ENCODE measurements at places on chromosomes 3 and 15. TPM values are rescaled to one million over a fixed set of nuclear protein-coding genes. Genes with fewer than 3 reads are reported as not detected.

The FBXO40 gene
- not detected for polyA plus RNA-seq

The PARP3 gene
- 1.7 TPM for polyA plus RNA-seq

The ACAA1 gene
- polyA plus RNA-seq = 133 TPM

The BNC1 gene
- polyA plus RNA-seq = not detected

The GOLGA6D gene
- not detected for polyA plus RNA-seq

The HHATL gene
- polyA plus RNA-seq = not detected

The OR5K2 gene
- polyA plus RNA-seq = not detected

The WDR93 gene
- not detected for polyA plus RNA-seq

The PP2D1 gene
- 0.41 TPM for polyA plus RNA-seq

The IGSF11 gene
- not detected for polyA plus RNA-seq

The AVEN gene
- 3.4 TPM for polyA plus RNA-seq

DNA sequence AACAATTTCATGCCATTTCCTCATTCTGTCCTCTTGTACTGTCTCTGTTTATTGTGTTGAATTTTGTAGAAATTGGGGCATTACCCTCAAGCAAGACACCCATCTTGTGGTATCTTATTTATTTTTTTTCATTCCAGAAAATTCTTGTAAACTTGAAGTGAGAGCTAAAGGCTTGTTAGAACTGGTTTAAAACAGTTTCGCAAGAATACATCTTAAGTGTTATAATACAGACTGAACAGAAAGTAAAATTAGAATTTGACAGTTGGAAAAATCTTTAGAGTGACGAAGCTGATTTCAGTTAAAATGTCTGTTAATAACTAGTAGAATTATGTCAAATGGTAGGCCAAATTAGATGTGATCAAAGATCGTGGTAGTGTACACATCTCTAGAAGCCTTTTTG, 26.9 kb downstream of the RNF13 start:
- H3K27ac ChIP-seq = no peak overlapping the region
- H3K27me3 ChIP-seq = no peaks in the 10 kb centered on the region
- DNase-seq = no peak
- no peaks in the 10 kb centered on the region for H3K4me1 ChIP-seq
- peaks cover 4% of the 10 kb centered on the region for H3K36me3 ChIP-seq

DNA sequence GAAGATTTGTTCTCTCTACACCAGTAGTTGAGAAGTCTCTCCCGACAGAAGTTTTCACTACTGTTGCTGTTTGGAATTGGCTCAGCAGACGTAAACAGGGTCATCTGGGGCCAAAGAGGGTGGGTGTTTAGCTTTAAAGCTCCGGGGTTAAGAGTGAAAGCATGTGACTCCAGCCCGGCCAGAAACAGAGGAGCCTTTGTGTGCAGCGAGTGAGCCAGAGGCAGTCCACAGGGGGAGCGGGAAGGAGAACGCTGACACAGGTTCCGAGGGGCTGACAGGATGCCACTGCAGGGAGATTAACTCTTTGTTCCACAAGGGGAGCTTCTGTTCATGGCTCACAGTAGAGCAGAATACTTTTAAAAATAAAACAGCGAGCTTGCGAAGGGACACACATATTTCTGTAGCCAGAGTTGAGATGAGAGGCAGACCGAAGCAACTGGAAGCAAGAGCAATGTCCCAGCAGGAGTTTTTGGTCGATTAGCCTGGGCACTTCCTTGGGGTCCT, 26.9 kb downstream of the BMF start:
- no peak for DNase-seq
- peak overlapping the region; percentile 32 for H3K27ac ChIP-seq

- no peaks in the 10 kb centered on the region for H3K36me3 ChIP-seq
- no peak for DNase-seq
- no peak overlapping the region for H3K27ac ChIP-seq
Measured at GRCh38 chr3:110199588-110199943, 862.2 kb upstream of the DPPA4 start.

GRCh38 chr15:53611145-53611920, 148.1 kb downstream of the WDR72 start:
- H3K4me1 ChIP-seq = no peaks in the 10 kb centered on the region
- no peak overlapping the region for H3K27ac ChIP-seq
- no peak overlapping the region for H3K4me3 ChIP-seq
- H3K27me3 ChIP-seq = no peaks in the 10 kb centered on the region
- H3K36me3 ChIP-seq = no peaks in the 10 kb centered on the region
- DNase-seq = no peak

GRCh38 chr15:86973284-86973844, 893.7 kb downstream of the AGBL1 start:
- no peaks in the 10 kb centered on the region for H3K4me1 ChIP-seq
- H3K36me3 ChIP-seq = no peaks in the 10 kb centered on the region
- no peak for DNase-seq
- H3K27me3 ChIP-seq = no peaks in the 10 kb centered on the region

DNA sequence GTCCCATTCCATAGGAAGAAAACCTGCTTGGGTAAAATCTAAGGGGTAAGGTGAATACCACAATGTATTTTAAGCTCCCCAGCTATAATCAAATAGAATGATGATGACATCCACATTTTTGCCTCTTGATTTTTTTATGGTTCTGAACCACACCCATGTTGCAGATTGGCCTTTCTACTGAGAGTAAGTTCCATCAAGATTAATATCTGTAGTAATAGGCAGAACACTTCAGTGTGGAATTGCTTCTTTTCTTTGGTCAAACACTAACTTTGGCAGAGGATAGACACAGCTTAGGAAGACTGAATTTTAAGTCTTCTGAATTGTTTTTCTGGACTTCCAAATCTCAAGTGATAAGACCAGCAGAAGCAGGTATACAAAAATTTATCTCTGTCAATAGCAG, 27.0 kb downstream of the PLS1 start:
- no peaks in the 10 kb centered on the region for H3K27me3 ChIP-seq
- no peak for DNase-seq
- no peak overlapping the region for H3K4me3 ChIP-seq
- no peak overlapping the region for H3K27ac ChIP-seq

DNA sequence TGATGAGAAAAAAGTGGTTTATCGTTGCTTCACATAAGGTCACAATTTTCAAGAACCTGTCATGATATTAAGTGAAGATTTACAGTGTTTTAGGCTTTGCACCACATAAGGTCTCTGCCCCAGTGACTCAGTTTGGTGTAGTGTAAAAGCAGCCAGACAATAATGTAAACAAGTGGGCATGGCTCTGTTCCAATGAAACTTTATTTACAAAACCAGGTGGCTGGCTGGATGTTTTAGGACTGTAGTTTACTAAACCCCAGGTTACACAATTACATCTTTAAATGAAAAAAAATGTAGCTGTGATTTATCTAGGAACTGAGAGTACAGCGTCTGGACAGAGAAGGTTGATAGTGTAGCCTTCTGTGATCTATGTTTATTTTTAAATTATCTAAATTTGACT, 9.7 kb upstream of the FBXL22 start:
- peaks cover 100% of the 10 kb centered on the region for H3K36me3 ChIP-seq
- no peak overlapping the region for H3K4me3 ChIP-seq
- no peak overlapping the region for H3K27ac ChIP-seq

- no peak overlapping the region for H3K4me3 ChIP-seq
- H3K36me3 ChIP-seq = peaks cover 11% of the 10 kb centered on the region
- DNase-seq = no peak
- H3K27me3 ChIP-seq = no peaks in the 10 kb centered on the region
- no peak overlapping the region for H3K27ac ChIP-seq
Measured at GRCh38 chr3:52873433-52874159, 23.8 kb downstream of the STIMATE start.

- no peaks in the 10 kb centered on the region for H3K4me1 ChIP-seq
- no peak for DNase-seq
- H3K27ac ChIP-seq = no peak overlapping the region
- no peak overlapping the region for H3K4me3 ChIP-seq
- no peaks in the 10 kb centered on the region for H3K27me3 ChIP-seq
- no peaks in the 10 kb centered on the region for H3K36me3 ChIP-seq
Measured at GRCh38 chr3:123338620-123339061, 110.2 kb downstream of the ADCY5 start.

GRCh38 chr3:15964605-15965442, 167.0 kb upstream of the ANKRD28 start:
- no peak overlapping the region for H3K4me3 ChIP-seq
- DNase-seq = peak; percentile 30
- peak overlapping the region; percentile 58 for H3K27ac ChIP-seq
- H3K36me3 ChIP-seq = no peaks in the 10 kb centered on the region
- peaks cover 7% of the 10 kb centered on the region for H3K4me1 ChIP-seq

DNA sequence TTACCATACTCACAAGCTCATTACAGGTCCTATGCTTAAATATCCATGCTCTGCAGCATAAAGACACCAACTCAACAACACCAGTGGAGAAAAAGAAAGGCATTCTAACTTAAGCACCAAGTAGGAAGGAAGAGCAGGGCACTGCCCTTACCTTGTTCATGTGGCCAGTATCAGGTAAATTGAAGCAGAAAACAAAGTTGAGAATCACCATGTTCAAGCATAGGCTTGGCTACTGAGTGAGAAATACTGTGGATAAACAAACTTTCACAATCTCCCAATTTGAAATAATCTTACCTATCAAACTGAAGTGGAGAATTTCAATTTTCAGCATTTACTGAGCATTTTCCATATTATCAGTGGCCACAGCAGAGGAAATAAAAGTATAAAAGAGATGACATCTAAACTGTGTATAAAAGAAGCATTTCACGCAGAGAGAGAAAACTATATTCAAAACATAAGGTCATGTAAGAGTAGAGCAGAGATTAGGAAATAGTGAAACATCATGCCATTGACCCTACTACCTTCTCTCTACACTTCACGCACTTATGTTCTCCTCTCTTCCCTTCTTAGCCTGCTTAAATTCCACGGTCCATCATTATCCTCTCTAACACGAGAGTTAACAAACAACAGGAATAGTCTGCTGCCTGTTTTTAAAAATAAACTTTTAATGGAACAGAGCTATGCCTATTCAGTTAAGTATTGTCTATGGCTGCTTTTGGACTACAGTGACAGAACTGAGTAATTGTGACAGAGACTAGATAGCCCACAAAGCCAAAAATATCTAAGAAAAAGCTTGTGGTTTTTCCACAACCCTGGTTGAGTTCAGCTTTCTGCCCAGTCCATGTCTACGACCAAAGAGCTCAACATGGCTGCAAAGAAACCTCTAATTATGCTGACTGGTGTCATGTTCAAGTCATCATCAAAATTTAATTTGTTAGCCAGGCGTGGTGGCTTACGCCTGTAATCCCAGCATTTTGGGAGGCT, 142.5 kb downstream of the NR1I2 start:
- no peaks in the 10 kb centered on the region for H3K27me3 ChIP-seq
- peak overlapping the region; percentile 17 for H3K27ac ChIP-seq
- DNase-seq = no peak
- no peaks in the 10 kb centered on the region for H3K4me1 ChIP-seq
